Heart right ventricle (tissue), 16 donors: ENCODE measurements at places on chromosomes 4 and X.

DNA sequence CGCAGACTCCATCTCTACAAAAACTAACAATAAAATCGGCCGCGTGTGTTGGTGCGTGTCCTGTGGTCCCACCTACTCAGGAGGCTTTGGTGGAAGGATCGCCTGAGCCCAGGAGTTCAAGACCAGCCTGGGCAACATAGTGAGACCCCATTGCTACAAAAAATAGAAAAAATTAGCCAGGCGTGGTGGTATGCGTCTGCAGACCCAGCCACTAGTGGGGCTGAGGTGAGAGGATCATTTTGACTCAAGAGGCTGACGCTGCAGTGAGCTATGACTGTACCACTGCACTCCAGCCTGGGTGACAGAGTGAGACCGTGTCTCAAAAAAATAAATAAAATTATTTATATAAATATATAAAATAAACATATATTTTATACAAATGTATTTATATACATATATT, 22.3 kb downstream of the ASMTL start:
- DNase-seq = no peak

- DNase-seq = no peak
These were observed 69.3 kb downstream of the HHIP start for GRCh38 chr4:144715230-144715629.

- peak; percentile 13 for DNase-seq
These were observed 10.8 kb downstream of the CTBP1 start for GRCh38 chr4:1237981-1238675.

DNA sequence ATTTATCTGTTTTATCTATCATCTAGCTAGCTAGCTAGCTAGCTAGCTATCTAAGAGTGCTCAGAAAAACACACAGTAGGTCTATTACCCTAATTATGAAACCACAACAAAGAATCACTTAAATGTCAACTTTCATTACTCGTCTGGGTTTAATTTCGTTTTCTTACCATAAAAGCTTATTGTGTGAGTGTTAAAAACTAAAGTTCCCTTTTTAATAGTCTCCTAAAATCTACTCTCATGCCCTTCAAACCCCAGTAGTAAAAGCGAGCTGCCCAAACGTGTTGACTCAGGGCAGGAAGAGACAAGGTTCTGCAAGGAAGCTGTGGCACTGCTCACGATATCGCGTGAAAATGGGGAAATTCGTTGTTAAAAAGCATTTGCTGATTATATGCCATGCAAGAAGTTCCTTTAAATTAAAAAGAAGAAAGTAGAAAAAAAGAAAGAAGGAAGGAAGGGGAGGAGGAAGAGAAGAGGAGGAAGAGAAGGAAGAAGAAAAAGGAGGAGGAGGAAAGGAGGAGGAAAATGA, 595 bp downstream of the MBNL3 start:
- peak; percentile 4 for DNase-seq

DNA sequence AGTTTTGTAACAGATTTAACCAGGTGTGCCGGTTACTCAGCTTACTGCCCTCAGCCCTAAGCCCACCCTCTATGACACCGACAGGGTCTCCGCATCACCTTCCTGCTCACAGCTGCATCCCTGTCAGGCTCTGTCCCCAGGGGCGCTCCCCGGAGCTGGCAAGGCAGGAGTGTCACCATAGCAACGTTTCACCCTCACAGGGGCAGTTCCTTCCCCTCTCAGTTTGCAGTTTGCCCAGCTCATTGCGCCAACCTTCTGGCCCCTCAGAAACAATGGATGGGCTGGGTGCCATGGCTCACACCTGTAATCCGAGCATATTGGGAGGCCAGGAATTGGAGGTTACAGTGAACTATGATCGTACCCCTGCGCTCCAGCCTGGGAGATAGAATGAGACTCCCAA, 42.6 kb downstream of the RGS12 start:
- DNase-seq = no peak

DNA sequence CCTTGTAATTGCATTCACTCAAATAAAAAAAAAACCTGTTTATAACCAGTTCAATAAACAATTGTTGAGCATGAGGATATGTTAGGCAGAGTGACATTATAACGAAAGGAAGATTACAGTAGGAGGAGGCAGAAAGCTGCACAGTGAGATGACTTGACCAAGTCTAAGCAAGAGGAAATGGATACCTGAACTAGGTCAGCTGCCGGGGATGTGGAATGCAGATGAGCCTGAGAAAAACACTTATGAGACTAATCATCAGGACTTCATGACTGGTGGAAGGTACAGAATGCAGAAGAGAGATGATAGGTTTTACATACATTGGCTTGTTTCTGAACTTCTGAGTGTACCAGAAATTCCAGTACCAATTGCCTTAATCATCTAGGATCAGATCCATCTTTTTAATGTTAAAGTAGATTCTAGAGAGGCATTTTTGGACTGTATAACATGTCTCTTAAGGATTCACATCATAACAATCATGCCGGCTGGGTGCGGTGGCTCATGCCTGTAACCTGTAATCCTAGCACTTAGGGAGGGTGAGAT, 208.1 kb upstream of the PPP3CA start:
- DNase-seq = no peak

DNA sequence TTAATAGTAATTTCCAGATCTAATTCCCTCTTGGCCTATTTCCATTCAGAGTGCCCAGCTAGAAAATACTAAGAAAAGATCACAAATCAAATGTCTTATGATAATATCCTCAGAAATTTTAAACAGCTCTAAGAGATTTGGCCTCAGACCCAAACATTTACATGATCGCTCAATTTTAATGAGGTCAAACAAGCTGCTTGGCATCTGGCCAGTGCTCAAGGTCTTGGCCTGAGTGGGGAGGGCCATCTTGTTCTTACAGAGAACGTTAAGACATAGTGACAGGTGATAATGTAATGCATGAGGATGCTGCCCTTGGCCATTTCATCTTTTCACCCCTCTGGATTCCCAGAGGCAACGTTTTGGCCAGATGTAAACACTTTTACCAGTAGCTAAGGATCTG, 159.2 kb upstream of the SLC7A11 start:
- DNase-seq = peak; percentile 24

DNA sequence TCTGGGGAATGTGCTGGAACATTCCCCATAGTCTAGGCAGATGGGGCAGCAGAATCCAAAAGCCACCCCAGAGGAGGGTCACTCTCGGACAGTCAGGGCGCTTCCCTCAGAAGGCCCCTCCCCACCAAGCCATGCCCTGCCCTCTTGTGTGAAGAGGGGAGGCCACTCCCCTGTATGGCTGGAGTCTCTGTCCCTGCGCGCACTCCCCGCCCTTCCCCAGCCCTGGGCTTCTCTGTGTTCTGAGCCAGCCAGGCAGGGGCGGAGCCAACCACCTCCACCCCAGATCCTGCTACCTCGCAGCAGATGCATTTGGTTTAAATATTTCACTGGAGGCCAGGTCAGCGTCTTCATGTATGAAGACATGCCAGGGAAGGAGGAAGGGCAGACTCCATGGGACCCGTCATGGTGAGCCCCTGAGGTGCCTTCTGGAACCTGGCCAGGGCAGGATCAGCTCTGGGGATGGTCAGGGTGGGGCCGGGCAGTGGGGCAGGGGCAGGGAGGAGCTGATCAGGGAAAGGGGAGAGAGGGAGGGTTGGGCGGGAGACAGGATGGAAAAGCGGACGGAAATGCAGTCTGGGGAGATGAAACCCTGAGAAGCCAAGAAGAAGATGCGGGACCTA, 107.3 kb downstream of the ADRA2C start:
- no peak for DNase-seq

GRCh38 chr4:44736900-44737299, 10.5 kb upstream of the GNPDA2 start:
- no peak for DNase-seq

GRCh38 chrX:153226344-153227185, 47.5 kb downstream of the MAGEA1 start:
- DNase-seq = peak; percentile 2

- no peak for DNase-seq
These were observed 120.9 kb upstream of the DDIT4L start for GRCh38 chr4:100311181-100311580.

DNA sequence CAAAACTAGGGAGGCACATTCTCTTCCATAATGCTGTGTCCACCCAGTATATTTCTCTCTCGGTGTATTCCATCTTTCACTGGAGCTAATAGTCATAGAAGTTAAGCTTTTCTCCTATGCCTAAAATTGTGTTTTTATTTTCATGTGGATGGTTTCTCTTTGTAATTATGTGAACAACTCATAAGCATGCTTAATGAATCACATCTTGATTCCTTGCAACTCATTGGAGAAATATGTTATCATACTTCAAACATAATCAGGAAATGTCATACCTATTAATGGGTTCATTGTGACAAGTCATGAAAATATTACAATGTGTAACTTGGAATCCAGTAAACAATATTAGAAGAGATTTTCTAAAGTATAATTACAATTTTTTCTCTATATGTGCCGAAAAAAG, 186.3 kb downstream of the SLC7A11 start:
- DNase-seq = no peak

DNA sequence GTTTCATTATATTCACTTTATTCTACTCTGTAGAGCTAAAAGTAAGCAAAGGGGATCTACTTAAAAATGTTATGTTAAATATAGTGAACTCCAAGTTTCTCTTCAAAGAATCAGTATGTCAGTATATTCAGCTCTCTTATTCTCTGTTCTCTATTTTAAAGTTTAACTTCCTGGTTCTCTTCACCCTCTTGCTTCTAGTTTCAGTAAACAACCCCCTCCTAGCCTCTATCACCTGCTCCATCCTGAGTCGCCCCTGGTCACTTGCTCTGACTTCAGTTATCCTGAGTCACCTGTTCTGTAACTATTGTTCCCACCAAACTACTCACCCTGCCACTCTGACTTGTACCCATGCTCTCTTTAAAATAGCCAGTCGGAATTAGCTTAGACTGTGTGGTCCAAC, 180.9 kb upstream of the AADAT start:
- no peak for DNase-seq

DNA sequence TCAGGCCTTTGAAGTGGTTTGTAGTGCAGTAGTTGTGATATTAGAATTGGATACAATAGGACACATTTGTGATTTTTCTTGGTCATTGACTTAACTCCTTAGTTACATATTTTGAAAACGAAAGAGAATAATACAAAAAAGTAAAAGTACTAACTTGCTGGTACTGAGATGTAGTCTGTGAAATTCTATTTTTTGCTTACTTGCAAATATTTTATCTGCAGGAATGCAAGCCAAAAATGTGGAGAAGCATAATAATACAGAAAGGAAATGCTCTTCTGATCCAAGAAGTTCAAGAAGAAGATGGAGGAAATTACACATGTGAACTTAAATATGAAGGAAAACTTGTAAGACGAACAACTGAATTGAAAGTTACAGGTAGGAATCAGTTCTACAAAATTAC, 46.7 kb upstream of the TEX13A start:
- no peak for DNase-seq

GRCh38 chr4:113604955-113605354, 156.6 kb downstream of the CAMK2D start:
- DNase-seq = no peak

- DNase-seq = no peak
These were observed 11.3 kb downstream of the SMIM10L2A start for GRCh38 chrX:135432881-135433521.

DNA sequence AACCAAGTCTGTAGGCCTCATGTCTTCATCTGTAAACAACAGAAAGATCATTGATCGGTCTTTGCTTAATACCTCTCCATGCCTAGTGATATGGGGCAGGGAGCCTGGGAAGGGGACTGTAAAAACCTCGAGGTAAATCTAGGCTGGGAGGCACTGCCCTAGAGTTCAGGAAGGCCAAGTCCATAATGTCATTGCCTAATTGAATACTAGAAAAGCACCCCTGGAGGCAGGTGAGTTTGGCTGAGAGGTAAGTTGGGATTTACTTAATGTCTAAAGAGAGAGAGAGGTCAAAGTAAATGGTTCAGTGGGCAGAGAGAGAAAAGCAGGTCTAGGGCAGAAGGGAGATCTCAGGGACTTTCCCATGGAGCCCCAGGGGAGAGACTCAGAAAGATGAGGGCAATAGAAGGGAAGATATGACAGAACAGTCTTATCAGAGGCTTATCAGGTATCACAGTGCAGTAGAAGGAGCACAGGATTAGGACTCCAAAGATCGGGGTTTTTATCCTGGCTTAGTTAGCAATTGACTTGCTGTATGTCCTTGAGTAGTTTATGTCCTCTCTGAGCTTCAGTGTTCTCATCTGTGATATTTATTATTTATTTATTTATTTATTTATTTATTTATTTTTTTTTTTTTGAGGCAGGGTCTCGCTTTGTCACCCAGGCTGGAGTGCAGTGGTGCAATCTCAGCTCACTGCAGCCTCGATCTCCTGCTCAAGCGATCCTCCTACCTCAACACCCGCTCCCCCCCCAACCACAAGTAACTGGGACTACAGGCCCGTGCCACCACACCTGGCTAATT, 85.2 kb downstream of the SLC16A2 start:
- DNase-seq = no peak

GRCh38 chrX:100994352-100995281, 25.1 kb downstream of the ARL13A start:
- no peak for DNase-seq

- no peak for DNase-seq
These were observed 1.8 kb downstream of the ODAPH start for GRCh38 chr4:75557696-75558095.

DNA sequence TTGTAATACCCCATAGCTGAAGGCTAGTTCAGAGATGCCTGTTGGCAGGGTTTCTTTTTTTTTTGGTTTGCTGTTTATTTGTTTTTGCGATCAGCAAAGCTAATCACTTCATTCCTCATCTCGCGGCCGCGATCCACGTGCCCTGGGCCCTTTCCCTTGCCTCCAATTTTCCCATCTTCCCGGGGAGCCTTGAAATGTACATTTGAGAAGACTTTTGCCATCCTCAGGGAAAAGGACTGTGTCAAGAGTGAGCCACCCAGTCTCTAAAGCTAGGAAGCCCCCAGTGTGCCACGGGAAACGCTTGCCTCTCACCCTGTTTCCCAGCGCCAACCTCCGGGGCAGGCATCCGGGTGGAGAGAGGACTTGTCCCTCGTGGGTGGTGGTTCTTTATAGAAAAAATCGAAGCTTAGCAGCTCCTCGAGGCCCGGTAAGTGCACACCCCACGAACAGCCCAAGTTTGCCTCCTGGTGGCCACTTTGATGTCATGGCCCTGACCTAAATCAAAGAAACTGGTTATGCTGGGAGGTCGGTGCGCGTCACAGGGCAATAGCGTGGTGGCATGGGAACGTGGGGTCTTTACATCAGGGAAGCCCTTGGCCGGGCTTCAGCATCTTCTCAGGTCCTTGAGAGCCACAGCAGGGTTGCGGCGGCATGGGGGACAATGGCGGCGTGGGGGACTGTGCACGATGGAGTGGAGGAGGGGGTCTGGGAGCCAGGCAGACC, 42.0 kb downstream of the MAP7D3 start:
- DNase-seq = peak; percentile 52

GRCh38 chrX:74505437-74505836, 84.1 kb downstream of the SLC16A2 start:
- DNase-seq = no peak

DNA sequence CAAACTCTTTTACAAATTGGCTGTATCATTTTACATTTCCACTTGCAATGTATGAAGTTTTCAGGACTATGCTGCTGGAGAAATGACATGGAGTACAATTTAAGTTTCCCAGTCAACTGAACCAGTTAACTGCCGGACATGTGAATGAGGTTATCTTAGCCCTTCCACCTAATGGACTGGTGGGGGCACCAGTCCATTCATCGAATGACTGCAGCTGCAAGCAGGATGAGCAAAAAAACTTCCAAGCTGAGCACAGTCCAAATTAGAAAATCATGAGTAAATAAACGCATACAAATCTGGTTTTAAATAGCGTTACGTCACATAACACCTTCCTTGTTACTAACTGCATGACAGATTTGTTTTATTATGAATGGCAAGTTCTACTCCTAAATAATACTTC, 1131.5 kb downstream of the PCDH18 start:
- no peak for DNase-seq

- no peak for DNase-seq
These were observed 86.4 kb downstream of the ELOVL6 start for GRCh38 chr4:110112056-110112455.
